Lung microvascular endothelial cell (primary cell): ENCODE measurements at places on chromosomes 5 and 9.

- DNase-seq, result peak; percentile 20
Measured at GRCh38 chr5:111948092-111948841, 191.3 kb upstream of the NREP start.

DNA sequence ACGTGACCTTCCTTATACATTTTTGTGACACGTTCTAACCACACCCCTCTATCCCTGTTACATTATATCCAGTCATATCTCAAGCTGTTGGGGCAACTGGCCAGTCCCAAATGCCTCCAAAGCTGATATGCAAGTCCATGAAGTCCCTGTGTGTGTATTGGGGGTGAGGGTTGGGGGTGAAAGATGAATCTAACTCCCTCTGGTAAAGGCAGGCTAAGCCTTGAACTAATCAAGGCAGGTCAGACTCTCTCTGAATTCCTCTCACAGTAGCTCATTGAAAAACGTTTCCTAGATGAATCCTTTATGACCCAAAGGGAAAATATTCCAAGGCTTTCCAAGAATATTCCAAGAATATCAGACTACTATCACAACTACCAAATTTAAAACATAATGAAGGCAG, 174.4 kb downstream of the MUSK start:
- no peak for DNase-seq

DNA sequence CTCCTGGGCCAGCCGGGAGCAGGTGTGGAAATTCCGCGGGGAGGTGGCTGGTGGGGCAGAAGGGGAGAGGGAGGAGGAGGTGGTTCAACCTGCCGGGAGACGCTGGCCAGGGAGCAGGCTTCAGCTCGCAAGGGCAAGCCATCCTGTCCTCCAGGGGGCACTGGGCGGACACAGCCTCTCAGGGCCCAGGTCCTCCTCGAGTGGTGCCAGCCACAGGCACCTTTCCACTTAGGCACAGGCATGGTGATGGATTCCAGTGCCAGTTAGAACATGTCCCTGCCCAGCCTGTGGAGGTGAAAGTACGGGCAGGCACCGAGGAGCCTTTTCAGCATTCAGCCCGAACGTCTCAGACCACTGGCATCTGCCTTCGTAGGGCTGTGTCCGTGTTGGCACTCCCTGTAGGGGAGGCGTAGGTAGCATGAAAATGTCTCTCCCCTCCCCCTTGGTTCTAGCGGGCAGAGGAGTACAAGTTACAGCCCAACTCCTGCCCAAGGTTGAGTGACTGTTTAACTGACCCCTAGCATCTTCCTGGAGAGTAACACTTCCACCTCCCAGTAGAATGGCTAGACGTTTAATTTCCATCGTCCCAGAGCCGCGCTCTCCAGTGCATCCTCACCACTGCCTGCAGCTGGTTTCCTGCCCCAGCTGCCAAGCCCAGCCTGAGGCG, 48.9 kb downstream of the DAB2IP start:
- peak; percentile 60 for DNase-seq

- DNase-seq, result no peak
Measured at GRCh38 chr9:113522858-113523257, 59.3 kb downstream of the RGS3 start.

GRCh38 chr5:80655231-80655774, 520 bp upstream of the DHFR start:
- DNase-seq, result peak; percentile 3

- no peak for DNase-seq
Measured at GRCh38 chr5:178564811-178565550, 25.2 kb downstream of the COL23A1 start.

DNA sequence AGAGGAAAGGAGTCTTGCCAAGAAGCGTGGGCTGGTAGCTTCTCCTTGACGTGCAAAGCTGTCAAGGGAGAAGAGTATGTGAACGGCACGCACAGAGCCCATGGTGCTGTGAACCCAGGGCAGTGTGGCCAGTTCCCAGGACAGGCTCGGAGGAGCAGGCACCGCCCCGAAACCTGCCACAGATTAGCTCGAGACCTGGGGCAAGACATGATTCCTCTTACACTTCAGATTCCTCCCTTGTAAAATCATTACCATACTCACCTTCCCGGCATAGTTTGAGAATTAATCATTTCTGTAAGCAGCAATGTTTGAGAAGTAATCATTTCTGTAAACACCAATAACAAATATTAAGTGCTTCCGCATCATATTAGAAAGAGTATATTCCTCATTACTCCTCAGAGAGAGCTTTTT, 19.9 kb downstream of the GOLM1 start:
- DNase-seq, result no peak

DNA sequence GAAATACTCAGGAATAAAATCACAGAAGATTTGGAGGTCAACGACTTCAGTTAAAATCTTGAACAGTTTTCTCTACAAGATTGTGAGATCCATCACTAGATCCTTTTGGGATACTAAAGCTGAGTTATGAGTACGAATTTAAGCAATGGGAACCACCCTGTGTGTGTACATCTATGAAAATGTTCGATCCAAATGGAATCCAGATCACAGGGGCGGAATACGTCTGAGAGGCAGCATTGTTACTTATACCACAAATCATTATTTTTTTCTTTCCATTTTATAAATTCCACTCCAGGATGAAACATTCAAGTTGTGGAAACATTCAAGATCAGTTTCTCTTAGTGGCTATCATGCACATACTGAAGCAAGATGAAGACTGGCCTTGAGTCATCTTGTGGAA, 239.3 kb upstream of the PAPPA start:
- no peak for DNase-seq
